Activated CD8-positive, alpha-beta T cell treated with anti-CD3 and anti-CD28 coated beads, Interleukin-2, amount 10 ng/mL, durations not matched to agents 7 days and 5 days (primary cell): ENCODE measurements at places on chromosomes 16 and 17. TPM values are rescaled to one million over a fixed set of nuclear protein-coding genes. Genes with fewer than 3 reads are reported as not detected.

CDK3 gene
- total RNA-seq: 7.3 TPM

BAHCC1 gene
- 0.87 TPM for total RNA-seq

GLP2R gene
- total RNA-seq: not detected

TPSD1 gene
- not detected for total RNA-seq

ACADVL gene
- total RNA-seq: 371 TPM

RNF112 gene
- not detected for total RNA-seq

SLC16A13 gene
- total RNA-seq: 15.0 TPM

PITPNM3 gene
- total RNA-seq: 0.68 TPM

OSGIN1 gene
- total RNA-seq: 0.24 TPM

SLC5A11 gene
- total RNA-seq: 0.44 TPM

KRTAP4-4 gene
- total RNA-seq: not detected

PPM1E gene
- total RNA-seq: not detected

CWC25 gene
- 29.6 TPM for total RNA-seq

KIFC3 gene
- total RNA-seq: 0.53 TPM

TVP23A gene
- total RNA-seq: not detected

PMP22 gene
- total RNA-seq: not detected

HBQ1 gene
- total RNA-seq: not detected

SP6 gene
- total RNA-seq: not detected

SLC12A4 gene
- 42.5 TPM for total RNA-seq

MAPT gene
- total RNA-seq: not detected

PRR35 gene
- total RNA-seq: not detected

HNF1B gene
- total RNA-seq: not detected

TACO1 gene
- total RNA-seq: 22.9 TPM

BORCS6 gene
- total RNA-seq: 12.7 TPM

ITGAL gene
- total RNA-seq: 471 TPM

CDH11 gene
- total RNA-seq: not detected

CNOT1 gene
- 262 TPM for total RNA-seq

METTL26 gene
- 89.0 TPM for total RNA-seq

SNX20 gene
- total RNA-seq: 64.8 TPM

ZNF48 gene
- total RNA-seq: 13.5 TPM

AIPL1 gene
- not detected for total RNA-seq

NOG gene
- 0.63 TPM for total RNA-seq

TBX21 gene
- 27.4 TPM for total RNA-seq
